Hematopoietic multipotent progenitor cell treated with erythropoietin and hydrocortisone succinate and interleukin-3 and kit ligand, for 4 days (in vitro differentiated cells): ENCODE measurements at places on chromosomes 5 and 9.

DNA sequence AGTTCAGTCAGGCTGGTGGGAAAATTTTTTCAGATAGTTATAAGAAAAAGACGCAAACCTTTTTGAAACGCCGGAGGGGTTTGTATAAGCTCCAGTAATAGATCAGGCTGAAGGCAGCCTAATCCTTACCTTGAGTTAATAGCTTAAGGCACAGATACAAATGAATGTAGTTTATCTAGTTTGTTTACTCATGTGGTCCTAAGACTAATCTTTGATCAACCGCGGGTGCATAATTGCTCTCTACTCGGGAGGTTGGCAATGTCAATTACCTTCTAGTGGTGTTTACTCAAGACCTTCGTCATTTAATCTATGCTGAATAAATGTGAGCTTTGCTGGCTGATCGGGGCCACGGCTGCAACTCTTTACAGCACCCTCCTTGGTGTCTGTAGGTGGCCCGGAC lies 665 bp upstream of the INSL4 start:
- DNase-seq: no peak

DNA sequence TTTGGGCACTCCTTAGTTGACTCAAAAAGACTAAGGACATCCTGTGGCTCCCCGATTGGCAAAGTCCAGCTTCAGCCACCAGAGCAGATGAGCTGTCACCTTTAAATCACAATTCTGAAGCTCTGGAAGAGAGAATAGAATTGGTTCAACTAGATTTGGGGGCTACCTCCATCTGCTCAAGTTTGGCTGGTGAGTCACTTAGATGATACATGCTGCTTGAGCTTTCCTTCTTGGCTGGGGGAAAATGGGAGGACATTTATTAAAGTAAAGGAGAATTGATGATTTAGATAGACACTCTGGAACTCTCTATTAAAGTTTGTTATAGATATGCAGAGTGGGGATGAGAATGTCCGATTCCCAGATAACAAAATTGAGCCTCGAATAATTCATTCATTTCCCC lies 30.0 kb upstream of the GRIA1 start:
- no peak for DNase-seq

GRCh38 chr5:131005963-131006684 lies 158.9 kb downstream of the HINT1 start:
- DNase-seq: peak; percentile 29

- DNase-seq: no peak
Observed at GRCh38 chr5:143791848-143792731, 19.9 kb upstream of the HMHB1 start.

DNA sequence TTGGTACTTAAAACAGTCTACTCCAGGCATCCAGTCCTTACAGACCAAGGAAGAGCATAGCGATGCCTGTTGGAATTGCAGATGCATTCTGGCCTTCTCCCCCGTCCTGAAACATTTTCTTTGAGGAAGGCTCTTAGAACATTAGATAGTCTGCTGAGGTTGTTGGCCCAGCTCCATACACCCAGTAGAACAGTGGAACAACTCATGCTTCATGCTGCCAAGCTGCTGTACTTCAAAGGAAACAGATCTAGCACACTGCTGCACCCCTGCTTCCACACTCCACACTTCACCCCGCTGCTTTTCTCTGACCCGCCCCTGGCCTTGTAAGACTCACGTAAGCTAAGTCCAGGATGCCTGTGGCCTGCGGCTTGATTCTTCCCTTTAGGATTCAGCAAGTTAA lies 33.4 kb upstream of the NCS1 start:
- peak; percentile 55 for DNase-seq

DNA sequence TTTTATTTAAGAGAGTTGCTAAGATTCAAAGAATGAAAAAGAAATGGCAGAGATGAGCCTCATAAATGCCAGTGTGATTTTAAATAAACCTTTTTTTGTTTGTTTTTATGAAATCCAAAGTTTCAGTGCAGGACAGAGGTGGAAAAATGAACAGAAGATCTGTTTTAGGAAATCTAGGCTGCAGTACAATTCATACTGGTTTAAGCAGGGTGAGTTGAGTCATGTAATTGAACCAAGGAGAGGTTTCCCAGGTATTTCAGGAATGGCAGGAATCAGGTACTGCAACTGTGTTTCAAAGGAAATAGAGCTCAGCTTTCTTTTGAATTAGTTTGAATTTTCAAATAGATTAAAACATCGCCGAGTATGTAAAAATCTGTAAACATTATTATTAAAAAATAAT lies 3.0 kb upstream of the ANKRD31 start:
- DNase-seq: peak; percentile 5

GRCh38 chr5:151463137-151464029 lies 16.0 kb downstream of the SLC36A1 start:
- no peak for DNase-seq

DNA sequence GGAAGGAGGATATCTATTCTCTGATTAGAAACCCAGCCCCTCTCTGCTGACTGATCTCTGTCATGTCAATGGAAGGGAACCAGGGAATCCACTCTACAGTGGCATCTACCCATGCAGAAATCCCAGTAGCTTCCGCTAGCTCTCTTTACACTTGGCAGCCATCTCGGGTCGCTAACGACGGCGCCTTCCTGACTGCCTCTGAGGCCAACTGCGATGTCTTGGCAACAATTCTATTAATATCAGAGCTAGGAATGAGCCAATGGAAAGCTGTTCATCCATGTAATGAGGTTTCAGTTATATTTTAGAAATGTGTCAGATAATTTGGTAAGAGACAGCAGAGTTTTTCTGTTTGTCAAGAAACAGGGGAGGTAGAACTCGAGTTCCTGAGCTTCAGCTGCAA lies 67.6 kb upstream of the ATP10B start:
- DNase-seq: no peak

DNA sequence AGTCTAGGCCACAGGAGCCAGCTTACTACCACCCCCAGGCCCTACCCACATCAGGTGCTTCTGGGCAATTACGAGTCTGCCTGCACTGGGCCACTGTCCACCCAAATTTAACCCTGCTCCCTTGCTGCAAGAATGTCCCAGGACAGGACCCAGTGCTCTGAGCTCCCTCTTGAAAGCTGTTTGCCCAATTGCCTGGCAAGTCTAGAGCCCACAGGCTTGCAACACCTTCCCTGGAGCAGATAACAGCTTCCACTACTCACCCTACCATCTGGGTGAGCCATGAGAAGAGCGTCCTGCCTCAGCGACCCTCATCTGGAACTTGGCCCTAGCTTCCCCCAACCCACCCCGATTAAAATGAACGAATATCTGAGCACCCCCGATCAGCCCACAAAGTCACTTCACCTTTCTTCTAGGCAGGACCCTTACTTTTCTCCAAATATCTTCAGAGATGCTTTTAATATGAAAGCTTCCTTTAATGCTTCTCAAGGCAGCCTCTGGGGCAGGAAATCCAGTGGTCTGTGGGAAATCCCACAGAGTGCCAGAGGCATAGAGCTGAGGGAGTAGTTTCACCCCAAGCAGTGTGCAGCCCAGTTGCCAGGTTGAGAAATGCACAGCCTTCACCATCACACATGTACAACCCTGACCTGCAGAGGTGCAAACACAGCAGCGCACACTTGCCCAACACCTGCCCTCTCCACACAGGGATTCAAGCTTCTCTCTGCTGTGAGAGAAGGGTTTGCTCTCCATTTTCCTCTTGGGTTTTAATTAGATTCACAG lies 10.6 kb downstream of the ACSL6 start:
- peak; percentile 82 for DNase-seq

GRCh38 chr5:132392411-132392810 lies 22.9 kb downstream of the SLC22A5 start:
- DNase-seq: no peak

DNA sequence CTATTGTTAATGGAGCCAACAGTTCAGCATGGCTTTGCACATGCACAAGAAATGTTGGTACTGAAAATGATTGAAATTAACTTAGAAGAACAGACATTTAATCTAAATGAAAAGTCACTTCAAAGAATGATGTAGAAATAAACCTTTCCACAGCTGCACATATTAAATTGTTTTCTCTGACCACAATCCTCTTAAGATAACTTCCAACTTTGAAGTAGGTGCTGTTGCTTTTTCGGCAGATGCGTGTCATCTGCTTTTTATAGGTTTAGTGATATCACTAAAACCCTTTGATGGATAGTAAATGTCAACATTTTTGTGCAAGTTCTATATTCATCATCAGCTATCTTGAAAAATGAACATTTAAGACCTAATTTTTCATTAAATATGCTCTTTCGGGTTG lies 25.3 kb upstream of the SLC1A3 start:
- no peak for DNase-seq

DNA sequence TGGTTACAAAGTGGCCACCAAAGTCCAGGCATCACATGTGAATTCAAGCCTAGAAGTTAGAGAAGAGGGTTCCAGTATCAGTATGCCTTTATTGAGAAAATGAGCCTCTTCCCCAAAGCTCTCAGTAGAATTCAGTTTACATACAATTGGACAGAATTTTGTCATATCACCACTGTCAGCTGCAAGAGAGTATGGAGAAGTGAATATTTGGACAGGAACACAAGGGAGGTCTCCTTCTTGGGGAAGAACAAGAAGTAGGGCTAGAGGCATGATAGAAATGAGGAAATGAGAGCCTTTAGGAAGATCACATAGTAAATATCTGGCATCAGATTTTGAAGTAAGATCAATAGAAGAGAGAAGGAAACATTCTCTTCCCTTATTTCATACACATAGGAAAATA lies 27.8 kb upstream of the VLDLR start:
- no peak for DNase-seq

DNA sequence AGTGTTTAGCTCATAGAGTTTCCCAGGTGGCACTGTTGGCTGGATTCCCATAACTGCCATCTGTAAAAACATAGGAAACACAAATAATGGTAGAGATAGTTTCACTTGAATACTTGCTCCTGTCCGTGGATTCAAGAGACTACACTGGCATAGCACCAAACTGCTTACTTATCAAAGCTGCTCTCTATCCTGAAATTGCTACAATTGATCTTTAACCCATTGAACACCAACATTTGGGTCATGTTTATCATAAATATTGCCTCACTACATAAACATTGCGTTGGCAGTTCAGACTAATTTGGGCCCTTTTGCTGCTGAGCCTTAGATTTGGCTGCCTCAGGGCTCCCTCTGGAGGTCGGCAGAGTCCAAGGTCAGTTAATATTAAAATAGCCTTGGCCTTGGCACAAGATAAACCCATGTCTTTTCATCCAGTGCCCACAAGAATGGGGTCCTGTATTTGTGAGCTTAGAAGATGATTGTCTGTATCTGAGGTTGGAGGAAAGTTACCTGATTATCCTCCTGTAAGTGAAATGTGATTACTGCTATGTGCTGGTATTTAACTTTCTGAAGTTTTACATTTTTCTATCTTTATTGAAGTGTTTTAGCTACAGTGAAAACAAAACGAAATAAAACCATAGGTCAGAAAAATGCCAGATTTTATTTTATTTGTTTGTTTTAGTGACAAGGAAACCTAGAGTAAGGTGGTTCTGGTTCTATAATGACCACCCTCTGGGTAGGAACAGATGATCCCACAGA lies 4.0 kb upstream of the RANBP3L start:
- DNase-seq: peak; percentile 84

- DNase-seq: no peak
Observed at GRCh38 chr9:125887172-125887571, 140.0 kb downstream of the PBX3 start.

GRCh38 chr9:79769476-79770275 lies 197.9 kb downstream of the TLE4 start:
- no peak for DNase-seq

- peak; percentile 59 for DNase-seq
Observed at GRCh38 chr5:109318455-109319108, 91.2 kb downstream of the PJA2 start.

DNA sequence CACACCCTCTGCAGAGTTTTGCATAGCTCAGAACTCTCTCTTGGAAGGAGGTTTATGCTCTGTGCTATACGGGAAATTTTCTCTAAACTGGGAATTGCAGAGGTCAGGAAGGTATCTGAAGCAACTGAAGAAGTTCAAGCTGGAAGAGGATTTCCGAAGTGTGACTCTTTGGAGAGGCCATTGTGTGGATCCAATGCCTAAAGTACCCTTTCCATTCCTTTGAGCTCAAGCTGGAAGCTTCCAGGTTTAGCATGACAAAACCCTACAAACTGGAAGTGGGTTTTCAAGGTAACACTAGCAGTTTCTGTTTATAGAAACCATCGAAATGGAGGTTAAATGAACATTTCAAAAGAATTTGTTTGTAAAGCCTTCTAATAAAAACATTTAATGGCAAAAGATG lies 187.1 kb downstream of the CFAP90 start:
- no peak for DNase-seq

GRCh38 chr9:136695955-136696354 lies 8.7 kb upstream of the AGPAT2 start:
- no peak for DNase-seq

DNA sequence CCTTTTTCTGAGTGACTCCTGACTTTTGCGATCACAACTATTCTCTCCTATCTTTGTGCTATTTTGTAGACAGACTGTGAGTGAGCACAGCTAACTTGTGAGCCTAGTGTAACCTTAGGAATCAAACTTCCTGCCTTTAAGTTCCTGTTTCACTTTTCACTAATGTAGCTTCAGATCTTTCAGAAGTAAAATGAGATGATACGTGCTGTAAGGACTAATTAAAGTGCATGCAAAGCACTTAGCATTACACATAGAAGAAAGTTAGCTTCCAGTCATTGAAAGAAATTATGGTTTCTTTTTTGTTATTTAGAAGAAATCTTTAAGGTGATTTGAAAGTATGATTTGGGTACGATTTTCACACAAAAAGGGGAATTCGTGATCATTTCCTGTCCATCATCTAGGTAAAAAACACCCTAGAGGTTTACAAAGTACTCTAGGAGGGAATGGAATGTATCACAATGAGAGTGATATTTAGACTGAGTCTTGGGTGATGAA lies 122.7 kb downstream of the ST8SIA4 start:
- DNase-seq: peak; percentile 33

GRCh38 chr5:78699552-78700153 lies 51.1 kb upstream of the LHFPL2 start:
- DNase-seq: peak; percentile 24

DNA sequence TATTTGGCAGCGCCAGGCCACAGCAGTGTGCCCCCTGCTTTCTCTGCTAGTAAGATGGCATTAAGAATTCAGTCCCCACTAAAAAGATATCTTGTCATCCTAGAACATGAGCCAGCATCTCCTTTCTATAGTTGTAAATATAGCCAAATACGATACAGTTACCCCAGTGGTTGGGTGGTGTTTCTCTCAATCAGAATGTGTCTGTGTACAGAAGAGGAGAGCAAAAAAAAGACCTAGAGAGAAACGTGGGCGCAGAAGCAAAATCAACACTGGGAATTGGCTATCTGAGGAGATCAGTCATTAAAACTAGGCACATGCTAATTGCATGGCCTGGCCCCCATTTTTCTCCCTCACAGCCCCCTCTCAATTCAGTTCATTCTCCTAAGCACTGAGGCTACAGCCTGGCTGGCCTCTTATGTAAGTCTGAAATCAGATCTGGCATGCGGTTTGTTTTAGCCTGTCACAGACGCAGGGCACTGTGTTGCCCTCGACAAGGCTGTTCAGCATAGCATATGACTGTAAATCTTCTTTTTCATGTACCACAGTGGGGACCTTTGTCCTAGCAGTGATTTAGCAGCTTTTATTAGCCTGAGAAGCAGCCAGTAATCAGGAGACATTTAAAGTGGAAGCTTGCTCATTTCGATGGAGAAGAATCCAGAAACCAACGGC lies 57.8 kb downstream of the RORB start:
- no peak for DNase-seq

GRCh38 chr9:35487081-35487480 lies 2.8 kb upstream of the RUSC2 start:
- no peak for DNase-seq
